ENCODE measurements at places on chromosomes 6 and 20. TPM values are rescaled to one million over a fixed set of nuclear protein-coding genes. Genes with fewer than 3 reads are reported as not detected.

The CCM2L gene
- total RNA-seq: 0.53 TPM

The WFDC5 gene
- total RNA-seq: not detected

The GLYATL3 gene
- total RNA-seq: not detected

The XKR7 gene
- not detected for total RNA-seq

The DDR1 gene
- total RNA-seq: 17.1 TPM

The PPP1R16B gene
- 0.75 TPM for total RNA-seq

The KCNK17 gene
- total RNA-seq: not detected

The ALDH5A1 gene
- total RNA-seq: 2.9 TPM

All from aortic smooth muscle cell (primary cell).